AG09309 (cell line): ENCODE measurements at places on chromosomes 3 and 15.

DNA sequence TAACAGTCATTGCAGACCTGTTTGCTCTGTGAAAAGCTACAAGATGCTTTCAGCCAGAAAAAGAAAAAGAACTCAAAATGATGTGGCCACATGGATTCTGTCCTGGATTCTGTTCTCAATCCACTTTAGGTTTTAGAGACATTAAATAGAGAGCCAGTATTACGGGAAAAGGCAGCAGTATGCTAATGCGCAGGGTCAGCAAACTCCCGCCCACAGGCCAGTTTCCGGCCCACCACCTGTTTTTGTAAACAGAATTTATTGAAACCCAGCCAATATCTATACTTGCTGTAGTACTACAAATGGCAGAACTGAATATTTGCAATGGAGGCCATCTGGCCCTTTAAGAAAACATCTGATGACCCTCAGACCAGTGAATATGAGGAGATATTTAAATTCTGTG lies 416.1 kb downstream of the ERC2 start:
- no peak for DNase-seq

DNA sequence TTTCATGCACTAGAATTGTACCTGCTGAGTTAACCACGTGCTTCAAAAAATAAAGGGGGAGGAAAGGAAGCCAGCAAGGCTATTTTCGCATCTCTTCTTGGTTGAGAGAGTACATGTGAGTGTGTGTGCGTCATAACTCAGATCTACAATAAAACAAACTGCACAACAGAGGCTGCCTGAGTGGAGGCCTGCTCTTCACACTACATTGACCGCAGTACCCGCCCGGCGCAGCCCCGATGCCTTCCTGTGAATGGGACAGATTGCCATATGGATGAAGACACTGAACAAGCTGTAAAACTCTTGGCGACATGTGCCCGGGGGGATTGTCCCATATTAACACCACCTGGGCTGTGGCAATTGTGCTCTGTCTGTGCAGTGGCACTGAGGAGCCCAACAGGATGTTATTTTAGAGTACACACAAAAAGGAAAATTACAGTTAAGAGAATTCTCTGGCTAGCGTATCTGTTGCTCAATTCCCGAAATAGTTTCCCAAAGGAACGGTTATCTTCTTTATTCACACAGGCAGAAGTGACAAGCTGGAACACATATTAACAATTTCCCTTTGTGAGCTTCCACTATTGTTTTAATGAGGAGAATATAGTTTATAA lies 551.5 kb downstream of the FOXP1 start:
- no peak for DNase-seq

GRCh38 chr15:50953302-50953701 lies 44.8 kb downstream of the AP4E1 start:
- peak; percentile 8 for DNase-seq

GRCh38 chr3:187960820-187961219 lies 193.1 kb upstream of the LPP start:
- DNase-seq: peak; percentile 57
